ENCODE measurements at places on chromosomes 7 and 10.

DNA sequence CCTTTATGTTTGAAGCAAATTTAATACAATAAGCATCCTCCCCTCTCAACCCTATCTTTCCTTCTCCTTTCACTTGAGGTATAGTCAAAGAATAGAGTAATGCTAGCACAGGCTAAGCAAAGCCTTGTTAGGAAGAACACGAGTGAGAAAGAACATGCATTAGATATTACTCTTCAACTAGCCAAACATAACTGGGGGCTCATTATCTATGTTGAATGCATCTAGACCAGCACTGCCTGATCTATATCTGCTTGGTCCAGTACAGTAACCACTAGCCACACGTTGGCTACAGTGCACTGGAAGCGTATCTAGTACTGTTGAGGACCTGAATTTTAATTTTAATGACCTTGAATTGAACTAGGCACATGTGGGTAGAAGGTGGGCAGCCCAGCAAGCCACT is 21.0 kb downstream of the SFMBT2 start:
- no peak for DNase-seq

DNA sequence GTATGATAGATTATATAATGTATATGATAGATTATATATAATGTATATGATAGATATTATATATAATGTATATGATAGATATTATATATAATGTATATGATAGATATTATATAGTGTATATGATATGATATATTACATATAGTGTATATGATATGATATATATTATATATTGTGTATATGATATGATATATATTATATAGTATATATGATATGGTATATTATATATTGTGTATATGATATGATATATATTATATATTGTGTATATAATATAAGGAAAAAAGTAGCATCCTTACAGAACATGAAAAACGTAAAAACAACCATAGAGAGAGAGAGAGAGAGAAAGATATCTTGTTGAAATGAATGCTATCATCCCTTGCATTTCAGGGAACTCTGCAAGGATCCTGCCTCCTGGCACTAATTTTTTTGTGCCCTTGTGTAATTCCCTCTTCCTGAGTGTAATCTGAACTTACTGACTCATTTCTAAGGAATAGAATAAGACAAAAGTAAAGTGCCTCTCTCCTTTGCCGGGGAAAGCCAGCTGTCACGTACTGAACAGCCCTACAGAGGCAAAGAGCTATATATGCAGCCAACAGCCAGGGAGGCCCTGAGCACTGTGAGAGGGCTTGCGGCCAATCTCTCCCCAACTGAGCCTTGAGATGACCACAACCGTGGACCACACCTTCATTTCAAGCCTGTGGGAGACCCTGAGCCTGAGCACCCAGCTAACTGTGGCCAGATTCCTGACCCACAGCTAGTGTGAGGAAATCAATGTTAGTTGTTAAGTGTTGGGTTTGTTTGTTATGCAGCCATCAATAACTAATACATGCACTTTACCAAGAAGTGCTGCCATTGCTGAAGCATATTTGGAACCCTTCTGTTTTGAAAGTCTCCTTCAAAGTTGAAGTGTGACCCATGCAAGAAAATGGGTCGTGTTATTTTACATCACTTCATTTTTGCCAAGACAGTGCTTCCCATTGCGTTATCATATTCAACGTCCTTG is 61.1 kb upstream of the EZH2 start:
- DNase-seq, result no peak

- no peak for DNase-seq
Measured at GRCh38 chr7:124073310-124073645, 40.4 kb upstream of the TMEM229A start.

- DNase-seq, result no peak
Measured at GRCh38 chr7:135382173-135382572, 127.7 kb downstream of the CNOT4 start.

GRCh38 chr10:33260403-33261149 is 73.9 kb downstream of the NRP1 start:
- DNase-seq, result no peak
